ENCODE measurements at places on chromosomes 6 and 20. TPM values are rescaled to one million over a fixed set of nuclear protein-coding genes. Genes with fewer than 3 reads are reported as not detected.

The ZNF343 gene
- 14.3 TPM for polyA plus RNA-seq

The AIF1 gene
- polyA plus RNA-seq: not detected

The COL9A3 gene
- 1.0 TPM for polyA plus RNA-seq

The MOXD1 gene
- polyA plus RNA-seq: 14.7 TPM
